Putamen (tissue), 1 donor: ENCODE measurements at places on chromosomes 7 and 10.

- no peak for DNase-seq
Observed at GRCh38 chr10:51544933-51545332, 154.5 kb downstream of the CSTF2T start.

GRCh38 chr10:33111488-33112051 is 153.5 kb upstream of the ITGB1 start:
- no peak for DNase-seq

DNA sequence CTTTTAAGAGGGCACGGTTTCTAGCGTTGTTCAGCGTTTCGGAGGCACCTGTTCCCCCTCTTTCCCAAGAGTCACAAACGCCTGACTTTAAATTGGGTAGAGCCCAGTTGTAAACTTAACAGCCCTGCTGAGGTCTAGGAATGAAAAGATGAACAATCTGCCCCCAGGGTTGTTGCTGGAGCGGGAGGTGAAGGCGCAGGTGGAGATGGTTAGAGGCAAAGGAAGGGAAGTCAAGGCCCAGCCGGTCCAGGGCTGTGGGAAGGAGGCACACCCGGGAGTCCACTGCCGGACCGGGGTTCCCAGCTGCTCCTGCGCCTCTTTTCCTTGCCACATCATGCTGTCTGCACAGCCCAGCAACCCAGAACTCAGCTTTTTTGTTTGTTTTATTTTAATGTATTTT is 770 bp downstream of the PRXL2A start:
- no peak for DNase-seq

GRCh38 chr10:30433306-30433729 is 666 bp upstream of the MAP3K8 start:
- peak; percentile 20 for DNase-seq

DNA sequence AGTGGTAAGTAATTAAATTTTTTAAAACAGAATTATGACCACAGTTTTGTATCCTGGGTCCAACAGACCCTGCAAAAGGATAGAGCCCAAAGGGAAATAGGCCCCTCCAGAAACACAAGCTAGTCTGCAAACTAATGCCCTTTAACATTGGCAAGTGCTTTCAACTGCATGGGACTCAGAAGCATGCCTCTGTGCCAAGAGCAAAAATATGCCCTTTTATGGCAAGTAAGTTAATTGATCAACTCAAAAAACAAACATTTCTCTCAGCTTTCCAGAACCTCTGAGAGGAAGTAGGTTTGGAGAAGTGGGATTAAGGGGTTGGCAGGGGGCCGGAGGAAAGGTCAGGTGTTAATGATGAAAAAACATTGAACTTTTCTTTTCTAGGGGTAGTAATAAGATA is 186.6 kb upstream of the PRSS1 start:
- no peak for DNase-seq

DNA sequence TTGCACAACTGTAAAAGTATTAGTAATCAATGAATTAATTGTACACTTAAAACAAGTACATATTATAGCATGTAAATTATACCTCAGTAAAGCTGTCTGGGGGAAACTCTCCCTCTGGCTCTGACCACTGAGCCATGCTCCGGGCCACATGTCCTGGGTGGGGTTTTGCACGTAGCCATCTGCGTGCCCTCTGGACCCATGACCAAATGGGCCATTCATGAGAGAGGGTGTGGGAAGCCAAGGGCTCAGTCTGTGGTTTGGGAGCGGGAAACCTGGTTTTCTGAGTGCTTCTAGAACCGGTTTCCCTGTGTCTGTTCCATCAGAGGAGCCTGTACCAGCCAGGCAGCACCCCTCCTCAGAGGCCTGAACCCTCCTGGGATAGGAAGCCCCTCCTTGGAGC is 143.2 kb downstream of the SH3PXD2A start:
- no peak for DNase-seq

DNA sequence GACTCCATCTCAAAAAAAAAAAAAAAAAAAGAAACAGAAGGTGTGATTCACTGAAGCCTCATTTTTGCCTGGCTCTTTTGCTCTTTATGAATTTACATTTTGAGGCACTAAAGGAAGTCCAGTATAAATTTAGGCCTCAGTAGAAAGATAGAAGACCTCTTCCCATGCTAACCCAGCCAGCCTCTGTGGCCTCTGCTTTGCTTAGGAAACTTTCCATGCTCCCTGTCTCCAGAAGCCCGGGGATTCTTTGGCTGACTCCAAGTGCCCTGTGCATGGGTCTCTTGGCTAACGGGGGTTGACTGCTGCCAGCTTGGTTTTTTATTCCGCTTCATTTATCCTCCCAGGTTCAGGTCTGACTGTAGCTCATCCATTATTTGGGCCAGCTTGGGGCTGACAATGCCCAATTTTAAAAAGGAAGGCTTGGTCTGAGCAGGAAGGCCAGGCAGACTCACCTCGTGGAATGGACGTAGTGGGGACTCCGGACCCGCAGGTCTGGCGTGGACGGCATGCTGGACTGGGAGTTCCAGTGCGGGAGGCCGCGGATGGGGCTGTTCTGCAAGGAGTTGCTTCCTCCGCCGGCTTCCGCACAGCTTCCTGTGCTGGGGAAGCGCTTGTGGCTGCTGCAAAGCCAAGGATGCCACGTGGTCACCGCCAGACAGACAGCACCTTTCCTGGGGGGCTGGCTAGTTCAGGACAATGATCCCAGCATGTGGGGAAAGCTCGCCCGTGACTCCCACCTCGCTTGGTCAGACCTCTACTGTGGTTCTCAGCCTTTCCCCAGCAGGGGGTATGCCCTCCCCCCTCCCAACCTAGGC is 72.3 kb downstream of the PRPF18 start:
- DNase-seq = peak; percentile 33

DNA sequence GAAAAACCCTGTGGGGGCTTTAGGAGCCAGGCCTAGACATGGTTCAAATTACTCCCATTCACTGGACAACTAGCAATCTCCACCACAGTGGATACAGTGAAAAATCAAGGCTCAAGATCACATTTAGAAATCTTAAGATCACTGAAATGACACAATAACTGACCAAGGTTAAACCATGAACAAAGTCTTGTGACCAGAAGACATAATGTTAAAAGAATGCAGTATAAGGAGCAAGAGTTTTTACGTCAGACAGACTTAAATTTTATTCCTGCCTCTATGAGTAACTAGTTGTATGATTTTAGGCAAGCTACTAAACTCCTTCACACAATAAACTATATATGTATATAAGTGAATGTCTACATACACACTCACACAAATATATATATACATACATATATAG is 68.5 kb downstream of the MICU1 start:
- no peak for DNase-seq

GRCh38 chr10:5323446-5323845 is 41.3 kb upstream of the UCN3 start:
- no peak for DNase-seq

DNA sequence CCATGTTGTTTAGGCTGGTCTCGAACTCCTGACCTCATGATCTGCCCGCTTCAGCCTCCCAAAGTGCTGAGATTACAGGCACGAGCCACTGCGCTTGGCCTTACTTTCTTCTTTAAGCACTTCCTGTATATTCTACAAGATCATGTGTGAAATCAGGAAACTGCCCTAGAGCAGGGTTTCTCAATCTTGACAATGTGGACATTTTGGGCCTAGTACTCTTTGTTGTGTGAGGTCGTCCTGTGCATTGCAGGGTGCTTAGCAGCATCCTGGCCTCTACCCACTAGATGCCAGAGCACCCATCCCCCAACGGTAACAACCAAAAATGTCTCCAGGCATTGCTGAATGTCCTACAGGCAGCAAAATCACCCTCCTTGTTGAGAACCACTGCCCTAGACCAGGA is 24.7 kb downstream of the RRP12 start:
- no peak for DNase-seq

GRCh38 chr10:110209926-110210673 is 2.7 kb downstream of the MXI1 start:
- DNase-seq = no peak

GRCh38 chr10:4607681-4608080 is 218.3 kb upstream of the AKR1E2 start:
- DNase-seq = no peak

GRCh38 chr7:14510268-14510667 is 392.3 kb downstream of the DGKB start:
- DNase-seq = no peak

GRCh38 chr10:71080381-71081228 is 131.8 kb upstream of the UNC5B start:
- DNase-seq = no peak

- DNase-seq = no peak
Observed at GRCh38 chr7:93894966-93895640, 4.5 kb upstream of the TFPI2 start.

- DNase-seq = no peak
Observed at GRCh38 chr10:33229252-33229948, 105.1 kb downstream of the NRP1 start.

DNA sequence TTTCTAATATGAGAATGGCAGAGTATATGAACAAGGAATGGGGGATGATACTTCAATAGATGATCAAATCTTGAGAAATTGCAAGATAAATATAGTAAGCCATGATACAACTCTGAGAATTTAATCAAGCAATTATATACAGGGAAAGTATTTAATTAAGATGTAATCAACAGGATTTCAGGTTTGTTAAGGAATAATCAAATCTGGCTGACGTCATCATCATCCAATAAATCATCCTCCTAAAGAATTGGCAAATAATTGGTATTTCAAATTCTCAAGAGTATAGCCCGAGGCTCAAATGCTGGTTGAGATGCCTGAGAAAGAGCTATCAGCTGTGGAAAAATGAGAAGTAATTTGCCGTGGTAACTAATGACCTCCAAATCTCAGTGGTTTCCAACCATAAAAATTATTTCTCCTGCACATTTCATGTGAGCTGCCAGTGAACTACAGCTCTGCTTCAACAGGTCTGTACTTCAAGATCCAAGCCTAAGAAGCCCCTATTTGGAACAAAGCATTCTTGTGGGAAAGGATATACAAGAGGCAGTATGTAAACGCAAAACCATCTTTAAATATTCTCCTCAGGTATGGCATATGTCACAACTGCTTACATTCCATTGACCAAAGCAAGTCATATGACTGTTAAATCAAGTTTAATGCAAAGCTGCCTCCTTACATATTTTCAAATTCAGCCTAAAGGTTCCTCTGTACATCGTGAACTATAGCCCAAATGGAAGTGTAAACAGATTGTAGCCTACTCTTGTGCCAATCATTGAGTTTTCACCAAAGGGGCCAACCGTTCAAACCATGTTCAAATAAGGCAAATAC is 503.0 kb downstream of the KIF20B start:
- DNase-seq = no peak

DNA sequence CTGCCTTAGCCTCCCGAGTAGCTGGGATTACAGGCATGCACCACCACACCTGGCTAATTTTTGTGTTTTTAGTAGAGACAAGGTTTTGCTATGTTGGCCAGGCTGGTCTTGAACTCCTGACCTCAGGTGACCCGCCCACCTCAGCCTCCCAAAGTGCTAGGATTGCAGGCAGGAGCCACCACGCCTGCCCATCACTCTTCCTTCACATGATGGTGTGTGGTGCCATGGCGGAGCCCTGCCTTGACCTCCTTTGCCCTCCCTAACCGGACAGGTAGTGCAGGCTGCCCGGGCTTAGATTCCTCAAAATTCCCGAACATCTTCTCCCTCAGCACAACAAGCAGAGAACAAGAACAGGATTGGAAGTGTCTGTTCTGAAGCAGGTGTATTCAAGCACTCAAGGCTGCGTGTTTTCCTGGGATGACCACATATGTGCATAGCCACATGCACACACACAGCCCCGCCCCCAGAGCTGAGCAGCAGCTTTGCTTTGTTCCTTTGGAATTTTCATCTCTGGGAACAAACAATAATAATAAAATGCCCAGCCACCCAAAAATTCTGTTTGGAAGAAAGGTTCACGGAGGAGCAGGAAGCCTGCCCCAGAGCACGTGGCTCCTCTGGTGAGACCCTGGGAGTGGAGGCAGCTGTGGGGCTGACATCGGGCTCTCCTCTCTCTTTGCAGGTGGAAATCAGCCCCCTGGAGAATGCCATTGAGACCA is 131.3 kb upstream of the NPS start:
- no peak for DNase-seq

- DNase-seq = peak; percentile 18
Observed at GRCh38 chr10:812787-813186, 118.7 kb downstream of the LARP4B start.

DNA sequence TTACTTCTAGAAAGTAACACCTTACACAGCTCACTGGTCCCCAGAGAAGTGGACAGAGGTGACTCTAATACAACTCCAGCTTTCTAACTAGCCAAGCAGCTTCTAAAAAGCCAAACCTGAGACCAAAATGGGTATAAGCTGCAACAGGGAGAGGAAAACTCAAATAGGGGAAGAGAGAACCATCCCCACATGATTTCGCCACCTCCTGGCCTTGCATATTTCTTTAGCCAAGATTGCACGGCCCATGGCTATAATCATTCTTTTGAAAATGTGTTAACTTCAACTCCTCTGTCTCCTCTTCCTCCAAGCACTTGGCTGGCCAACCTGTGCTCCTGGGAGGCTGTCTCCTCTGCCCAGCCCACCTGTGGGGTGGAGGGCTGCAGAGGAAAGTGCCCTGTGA is 28.7 kb downstream of the NUP42 start:
- DNase-seq = no peak

DNA sequence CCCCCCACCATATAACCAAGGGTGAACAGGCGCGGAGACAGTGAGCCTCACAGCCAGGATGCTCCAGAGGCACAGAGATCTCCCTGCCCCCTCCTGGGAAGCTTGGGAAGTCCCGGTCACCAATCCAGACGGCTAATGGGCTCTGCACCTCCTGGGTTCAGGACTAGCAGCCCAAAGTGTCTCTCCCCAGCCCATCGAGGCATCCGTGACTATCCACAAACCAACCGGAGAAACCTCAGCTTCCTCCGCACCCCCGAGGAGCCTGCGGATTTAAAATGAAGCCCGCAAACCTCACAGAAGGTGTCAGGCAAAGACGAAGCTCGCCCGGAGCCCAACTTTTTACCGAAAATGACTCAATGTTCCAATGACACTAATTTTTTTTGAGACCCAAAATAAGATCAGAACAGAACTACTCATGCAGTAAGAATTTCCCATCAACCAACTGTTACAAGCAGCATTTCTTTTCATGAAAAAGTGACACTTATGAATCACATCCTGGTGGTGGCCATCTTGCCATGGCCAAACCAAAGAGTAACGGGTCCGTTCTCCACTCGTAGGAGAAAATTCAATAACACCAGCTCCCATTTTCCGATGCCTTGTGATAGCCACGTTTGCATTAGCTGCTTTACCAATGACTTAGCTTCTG is 6.0 kb downstream of the PDGFA start:
- DNase-seq = no peak

GRCh38 chr7:75906991-75907667 is 7.8 kb upstream of the POR start:
- no peak for DNase-seq

- DNase-seq = no peak
Observed at GRCh38 chr7:111743244-111743847, 181.1 kb upstream of the IMMP2L start.

DNA sequence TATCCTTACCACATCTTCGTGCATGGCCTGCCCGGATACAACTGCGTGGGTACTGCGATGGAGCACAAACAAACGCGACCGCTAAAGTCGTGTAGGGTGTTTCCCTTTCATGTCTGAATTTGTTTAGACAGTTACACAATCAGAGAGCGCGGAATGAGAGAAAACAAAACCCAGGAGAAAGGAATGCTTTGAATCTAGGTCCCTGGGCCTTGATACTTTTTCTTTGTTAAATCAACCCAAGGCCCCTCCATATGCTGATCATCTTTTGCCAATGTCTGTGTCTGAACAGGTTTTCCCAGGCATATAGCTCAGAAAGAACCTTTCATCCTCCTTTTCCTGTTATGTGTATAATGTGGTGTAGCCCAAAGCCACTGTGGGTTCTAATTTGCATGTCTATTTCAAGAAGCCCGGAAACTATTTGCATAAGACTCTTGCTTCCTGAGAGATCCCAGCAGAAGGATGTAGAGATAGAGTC is 145.8 kb downstream of the FRMD4A start:
- no peak for DNase-seq
